Nucleus accumbens (tissue), 56 donors: ENCODE measurements at places on chromosomes 1 and 21.
A peak's percentile ranks its signal among the peaks of the same experiment; 100 is the strongest.

DNA sequence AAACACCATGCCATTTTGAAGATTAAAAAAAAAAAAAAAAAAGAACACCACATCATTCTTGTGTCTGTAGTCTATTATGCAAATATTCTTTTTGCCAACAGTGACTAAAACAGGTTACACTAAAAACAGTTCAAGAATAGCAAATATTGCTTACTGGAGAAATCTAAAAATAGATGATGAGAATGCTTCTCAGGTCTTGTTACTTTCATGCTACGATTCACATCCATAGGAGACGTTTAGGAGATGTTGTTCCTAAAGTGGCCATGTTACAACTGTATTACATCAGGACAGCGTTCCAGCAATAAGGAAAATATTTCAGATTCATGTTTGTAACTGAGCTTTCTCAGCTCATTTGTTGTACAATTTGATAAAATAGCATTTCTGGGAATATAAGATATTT lies 32.3 kb downstream of the RAB3GAP2 start:
- DNase-seq: no peak

DNA sequence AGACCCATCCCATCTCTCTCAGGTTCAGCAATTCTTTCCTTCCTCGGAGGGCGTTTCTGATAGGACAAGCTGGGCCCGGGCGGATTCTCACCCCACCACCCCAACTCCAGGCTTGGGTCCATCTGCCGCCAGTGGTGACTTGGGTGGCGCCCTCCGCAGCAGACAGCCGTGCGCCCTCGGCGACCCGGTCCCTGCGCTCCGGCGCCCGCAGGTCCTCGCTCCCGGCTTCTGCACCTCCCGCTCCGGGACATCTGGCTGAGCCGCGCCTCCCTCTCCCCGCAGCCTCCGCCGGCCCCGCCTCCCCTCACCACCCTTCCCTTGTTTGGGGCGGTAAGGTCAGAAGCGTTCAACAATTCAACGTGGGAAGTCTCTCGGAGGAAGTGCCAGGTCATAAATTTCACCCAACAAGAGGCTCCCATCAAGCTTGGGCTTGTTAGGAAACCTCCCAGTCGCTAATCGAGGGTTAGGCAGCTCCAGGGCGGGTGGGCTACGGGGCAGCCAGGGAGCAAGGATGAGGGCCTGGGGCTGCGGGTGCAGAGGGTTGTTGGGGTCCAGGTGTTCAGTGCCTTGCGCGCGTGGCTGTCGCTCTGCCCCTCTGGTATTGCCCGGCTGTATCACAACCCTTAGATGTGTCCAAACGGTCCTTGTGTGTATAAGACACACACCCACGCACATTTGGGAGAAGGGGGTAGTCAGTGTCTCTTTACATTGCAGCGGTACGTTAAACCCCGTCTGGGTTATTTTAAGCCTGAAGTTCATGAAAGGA lies 39.8 kb downstream of the OLIG1 start:
- no peak for DNase-seq

DNA sequence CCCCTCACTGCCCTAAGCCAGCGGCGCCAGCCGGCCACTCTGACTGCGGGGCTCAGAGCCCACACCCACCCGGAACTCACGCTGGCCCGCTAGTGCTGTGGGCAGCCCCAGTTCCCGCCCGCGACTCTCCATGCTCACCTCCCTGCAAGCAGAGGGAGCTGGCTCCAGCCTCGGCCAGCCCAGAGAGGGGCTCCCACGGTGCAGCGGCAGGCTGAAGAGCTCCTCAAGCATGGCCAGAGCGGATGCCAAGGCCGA lies 41.5 kb downstream of the SLC2A1 start:
- no peak for DNase-seq

DNA sequence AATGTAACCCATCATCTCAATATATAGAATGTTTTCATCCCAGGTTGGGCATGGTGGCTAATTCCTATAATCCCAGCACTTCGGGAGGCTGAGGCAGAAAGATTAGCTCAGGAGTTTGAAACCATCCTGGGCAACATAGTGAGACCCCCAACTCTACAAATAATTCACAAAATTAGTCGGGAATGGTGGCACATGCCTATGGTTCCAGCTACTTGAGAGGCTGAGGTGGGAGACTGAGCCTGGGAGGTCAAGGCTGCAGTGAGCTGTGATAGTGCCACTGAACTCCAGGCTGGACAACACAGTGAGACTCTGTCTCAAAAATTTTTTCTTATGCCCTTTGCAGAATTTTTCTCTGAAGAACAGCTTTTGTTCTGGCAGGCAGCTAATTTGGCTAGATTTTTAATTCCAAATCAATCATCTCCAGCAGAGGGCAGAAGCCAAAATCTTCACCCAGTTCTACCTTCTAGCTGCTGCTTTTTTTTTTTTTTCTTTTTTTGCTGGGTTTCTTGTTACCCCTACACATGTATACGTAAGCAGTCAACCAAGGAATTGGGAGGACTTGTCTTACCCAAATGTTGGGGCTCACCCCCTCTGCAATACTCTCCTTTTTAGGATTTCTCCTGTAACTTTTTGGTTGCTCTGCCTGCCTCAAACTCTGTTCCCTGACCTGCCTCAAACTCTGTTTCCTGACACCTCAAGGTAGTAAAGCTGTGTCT lies 2.7 kb upstream of the RAD54L start:
- no peak for DNase-seq

GRCh38 chr1:210496063-210496462 lies 167.4 kb downstream of the HHAT start:
- DNase-seq: peak; percentile 10

- DNase-seq: no peak
Observed at GRCh38 chr1:244064621-244065020, 13.5 kb downstream of the ZBTB18 start.

DNA sequence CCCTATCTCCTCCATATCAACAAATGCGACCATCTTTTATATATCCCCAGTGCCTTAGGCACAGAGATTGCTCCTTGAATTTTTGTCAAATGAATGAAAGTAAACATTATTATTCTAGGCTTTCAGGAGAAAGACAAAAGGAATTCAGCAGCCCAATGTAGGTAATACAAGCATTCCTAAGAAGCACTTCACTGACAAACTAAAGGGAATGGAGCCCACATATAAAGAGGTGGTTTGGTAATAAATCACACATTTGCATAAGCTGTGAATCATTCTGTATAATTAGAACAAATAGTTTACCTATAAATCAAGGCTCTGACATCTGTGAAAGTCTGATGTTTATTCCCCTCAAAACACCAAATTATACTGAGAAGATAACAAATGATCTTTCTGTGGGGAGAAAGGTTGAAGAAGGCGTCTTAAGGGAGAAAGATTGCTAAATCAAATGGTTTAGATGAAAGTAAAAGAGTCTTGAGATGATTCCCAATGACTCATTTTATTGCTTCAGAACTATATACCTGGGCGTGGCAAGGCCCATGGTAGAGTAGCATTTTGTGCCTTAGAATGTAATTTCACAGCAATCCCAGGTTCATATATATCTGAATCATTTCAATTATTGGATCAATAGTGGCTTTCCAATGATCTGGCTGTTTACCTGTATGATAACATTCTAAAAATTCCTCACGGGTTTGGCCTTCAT lies 558.1 kb downstream of the AGBL4 start:
- no peak for DNase-seq

- no peak for DNase-seq
Observed at GRCh38 chr1:8560611-8561544, 243.0 kb downstream of the SLC45A1 start.

DNA sequence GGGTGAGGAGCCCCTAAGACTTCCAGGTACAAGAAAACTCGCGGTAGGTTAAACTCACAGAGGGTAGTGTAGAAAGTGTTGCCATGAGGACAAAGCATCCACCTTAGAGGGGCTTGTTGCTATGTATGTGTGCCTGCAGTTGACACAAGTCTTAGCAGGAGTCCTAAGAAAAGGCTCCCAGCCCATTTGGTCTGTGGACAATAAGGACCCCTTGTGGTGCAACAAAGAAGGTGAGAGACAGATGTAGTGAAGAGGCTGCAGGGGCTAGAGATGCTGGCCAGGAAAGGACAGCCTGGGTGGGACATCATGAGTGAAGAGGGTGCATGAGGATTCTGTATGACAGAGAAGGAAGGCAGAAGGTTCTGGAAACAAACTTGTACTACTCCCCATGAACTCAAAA lies 36.3 kb upstream of the IL10 start:
- no peak for DNase-seq

- DNase-seq: no peak
Observed at GRCh38 chr1:110636149-110636935, 30.2 kb upstream of the KCNA2 start.

- no peak for DNase-seq
Observed at GRCh38 chr1:114341856-114342255, 169.1 kb downstream of the TRIM33 start.

DNA sequence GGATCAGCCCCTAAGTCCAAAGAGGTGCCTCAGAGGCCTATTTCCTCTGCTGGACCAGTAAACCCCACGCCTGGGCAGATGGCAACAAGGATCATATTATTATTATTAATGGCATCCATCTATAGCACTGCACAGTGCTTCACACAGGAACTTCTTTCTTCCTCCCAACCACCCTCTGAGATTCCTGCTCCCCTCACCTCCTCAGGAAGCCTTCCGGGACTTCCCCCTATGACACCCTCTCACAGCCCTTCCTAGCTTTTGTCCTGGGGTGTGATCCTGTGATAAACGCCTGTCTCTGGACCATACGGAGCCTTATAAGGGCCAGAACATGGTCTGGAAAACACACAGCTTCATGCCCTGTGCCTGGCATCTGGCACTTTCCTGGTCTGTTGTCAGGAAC lies 3.2 kb downstream of the FBXO2 start:
- no peak for DNase-seq

DNA sequence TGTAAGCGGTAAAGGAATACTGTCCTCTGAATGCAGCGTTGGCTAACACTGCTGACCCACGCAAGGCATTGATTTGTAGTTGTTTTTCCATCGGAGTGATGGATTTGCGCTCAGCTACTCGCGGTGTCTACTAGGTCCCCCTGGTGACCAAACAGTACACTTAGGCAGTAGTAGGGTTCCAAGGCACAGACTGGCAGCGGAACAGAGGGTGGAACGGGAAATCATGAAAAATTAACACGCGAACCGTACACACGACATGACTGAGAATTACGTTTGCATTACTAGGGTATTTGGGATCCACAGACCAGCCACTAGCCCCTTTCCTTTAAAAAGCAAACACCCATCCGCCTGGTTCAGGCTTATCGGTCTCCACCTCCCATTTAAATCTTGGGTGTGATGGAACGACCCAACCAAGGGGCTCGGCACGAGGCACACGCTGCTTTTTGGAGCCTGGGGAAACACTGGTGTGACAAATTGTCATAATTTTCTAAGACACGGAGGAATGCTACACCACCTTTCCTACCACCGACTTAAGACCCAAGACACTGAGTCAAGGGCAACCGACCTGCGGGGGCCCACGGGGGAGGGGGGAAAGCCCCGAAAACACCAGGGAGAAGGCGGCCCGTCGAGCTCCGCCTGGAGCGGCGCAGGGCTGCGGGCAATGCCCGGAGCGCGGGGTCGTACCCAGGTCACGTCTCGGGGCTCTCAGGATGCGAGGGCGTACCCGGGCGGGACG lies 699 bp downstream of the DIPK1A start:
- peak; percentile 77 for DNase-seq

DNA sequence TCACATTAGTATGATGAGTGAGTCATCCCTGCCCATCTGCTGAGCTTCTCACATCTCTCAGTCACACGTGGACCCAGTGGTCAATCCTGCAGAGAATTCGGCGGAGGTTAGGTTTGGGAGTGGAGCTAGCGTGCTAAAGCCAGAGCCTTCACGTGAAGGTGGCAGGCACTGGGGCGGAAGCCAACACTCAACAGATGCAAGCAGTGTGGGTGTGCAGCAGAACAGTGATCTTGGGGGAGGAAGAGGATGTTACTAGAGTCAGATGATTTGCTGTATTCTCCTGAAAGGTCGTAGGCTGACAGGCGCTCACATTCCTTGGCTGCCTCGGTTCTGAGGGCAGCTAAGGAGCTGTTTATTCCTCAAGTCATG lies 6.7 kb downstream of the C1orf115 start:
- DNase-seq: no peak

DNA sequence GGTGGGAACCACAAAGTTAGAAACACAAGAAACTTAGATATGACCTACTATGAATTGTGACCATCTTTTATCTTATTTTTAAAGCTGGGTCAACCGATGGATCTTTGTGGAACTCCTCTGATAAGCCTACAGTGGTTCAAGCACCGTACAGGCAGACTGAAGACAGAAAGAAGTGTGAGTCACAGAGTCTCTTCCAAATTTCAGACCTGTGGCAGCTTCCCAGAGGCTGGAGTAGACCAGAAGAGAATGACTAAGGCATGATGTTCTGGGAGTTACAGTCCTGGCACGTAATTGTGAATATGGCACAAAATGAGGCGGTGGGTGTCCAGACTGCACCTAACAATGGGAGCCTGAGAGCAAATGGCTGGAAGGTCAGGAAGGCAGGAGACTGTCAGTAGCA lies 70.0 kb downstream of the LMO4 start:
- no peak for DNase-seq

DNA sequence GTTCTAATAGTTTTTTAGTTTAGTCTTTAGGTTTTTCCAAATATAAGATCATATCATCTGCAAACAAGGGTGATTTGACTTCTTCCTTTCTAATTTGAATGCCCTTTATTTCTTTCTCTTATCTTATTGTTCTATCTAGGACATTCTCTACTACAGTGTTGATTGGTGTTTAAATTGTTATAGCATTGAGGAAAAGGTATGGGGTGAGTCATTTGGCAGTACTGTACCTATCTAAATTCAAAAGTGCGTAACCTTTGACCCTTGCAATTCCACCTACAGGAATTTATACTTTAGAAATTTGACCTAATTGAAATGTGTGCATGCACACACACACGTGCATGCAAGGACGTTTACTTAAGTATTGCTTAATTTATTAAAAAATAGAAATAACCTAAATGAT lies 78.3 kb downstream of the MAB21L3 start:
- DNase-seq: no peak

DNA sequence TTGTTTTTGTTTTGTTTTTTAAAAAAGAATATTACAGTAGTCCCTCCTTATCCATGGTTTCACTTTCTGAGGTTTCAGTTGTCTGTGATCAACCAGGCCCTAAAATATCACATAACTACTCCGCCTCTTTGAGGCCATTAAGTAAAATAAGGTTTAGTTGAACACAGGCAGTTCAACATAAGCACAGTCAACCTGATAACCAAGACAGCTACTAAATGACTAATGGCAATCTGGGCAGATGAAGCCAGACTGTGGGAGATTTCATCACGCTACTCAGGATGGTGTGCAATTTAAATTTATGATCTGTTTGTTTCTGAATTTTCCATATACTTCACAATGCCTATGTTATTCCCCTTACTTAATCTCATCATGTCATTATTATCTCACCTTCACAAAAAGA lies 30.1 kb downstream of the LDLRAD1 start:
- no peak for DNase-seq
